ENCODE measurements at places on chromosomes 6 and 20.

DNA sequence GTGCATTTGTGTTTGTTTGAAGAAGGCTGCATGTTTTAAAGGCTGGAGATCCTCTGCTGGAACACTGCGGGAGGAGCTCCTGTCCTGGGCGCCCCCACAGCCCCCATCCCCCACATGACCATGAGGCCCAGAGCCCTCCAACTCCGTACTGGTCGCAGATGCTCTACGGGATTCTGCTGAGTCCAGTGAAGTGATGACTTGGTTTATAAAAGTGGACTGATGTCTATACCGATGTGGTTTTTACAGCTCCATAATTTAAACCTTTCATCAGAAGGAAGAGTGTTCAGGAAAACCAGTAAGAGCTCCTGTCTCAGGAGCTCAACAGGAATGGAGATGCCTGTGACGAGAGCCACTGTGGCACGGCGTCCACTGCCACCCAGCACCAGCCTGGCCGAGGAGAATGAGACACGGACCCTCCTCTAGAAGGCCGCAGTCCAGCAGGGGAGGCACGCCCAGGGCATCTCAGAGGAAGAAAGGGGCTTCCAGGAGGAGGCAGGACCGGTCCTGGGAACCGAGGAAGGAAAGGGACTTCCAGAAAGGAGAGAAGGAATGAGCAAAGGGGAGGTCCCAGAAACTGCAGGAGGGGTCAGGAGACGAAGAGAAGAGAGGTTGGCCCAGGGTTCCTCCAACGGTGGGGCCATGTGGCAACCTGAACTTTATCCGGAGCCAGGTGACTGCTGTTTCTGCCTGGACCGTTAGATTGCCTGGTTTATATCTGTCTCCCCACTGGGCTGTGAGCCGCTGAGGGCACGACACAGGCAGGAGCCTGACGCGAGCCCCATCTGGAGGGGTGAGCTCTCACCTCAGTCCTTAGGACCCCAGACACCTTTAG lies 26.9 kb downstream of the BFSP1 start:
- no peak for DNase-seq

DNA sequence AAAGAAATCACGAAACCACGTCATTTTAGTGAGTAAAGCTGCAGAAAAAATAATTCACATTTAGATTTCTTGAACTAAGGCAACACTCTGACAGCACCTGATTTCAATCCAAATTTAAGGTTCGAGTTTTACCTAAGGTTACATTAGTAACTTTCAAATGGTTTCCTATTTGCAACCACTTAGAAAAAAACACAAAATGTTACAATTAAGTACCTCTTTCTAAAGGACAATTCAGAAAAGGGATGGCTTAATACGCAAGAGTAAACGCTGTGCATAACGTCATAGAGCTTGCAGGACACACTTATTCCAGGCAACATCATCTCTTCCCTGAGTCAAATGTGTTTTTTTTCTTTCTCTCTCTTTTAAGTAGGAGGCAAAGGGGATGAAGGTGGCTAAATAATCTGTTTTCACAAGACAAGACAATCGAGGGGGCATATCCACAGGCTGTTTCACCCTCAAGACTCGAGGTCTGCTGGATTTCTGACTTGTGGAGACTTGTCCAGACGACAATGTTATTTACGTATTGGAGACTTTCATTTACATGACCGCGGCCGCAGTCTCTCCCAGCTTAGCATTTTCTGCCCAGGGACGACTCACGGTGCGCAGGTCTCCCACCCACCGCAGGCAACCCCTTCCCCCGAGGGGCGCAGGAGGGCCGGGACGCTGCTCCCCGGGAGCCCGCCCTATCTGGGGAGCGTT lies 86.0 kb downstream of the SESN1 start:
- no peak for DNase-seq

DNA sequence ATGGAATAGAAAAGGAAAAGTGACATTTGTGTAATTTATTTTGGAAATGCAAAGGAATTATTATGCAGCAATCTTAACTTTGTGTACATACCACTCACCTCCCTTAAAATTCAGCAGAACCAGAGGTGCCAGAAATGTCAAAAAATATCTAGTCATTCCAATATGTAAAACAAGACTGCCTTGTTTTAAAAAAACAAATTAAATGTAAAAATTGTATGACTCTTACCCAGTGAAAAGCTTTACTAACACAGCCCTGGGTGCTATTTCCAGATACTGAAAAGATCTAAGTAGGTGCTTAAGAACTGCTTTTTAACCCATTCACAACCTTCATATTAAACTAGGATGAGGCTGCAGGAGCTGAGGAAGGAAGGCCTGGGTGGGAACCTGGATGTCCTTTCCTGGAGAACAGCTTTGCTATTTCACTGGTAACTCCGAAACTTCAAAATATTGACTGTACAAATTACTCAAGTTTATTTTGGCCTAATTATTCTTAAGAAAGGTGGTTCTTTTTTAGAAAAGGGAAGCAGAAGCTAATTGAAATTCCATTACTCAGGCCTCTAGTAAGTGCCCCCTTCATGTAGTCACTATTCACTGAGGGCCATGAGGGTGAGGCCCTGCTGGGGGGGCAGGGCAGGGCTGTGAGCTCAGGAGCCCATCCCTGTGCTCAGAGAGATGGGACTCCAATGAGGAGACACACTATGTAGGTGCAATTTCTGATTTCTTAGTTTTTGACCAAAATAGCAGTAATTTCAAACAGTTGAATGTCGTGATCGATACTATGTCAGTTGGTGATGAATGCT lies 139.6 kb downstream of the MAP3K4 start:
- DNase-seq: no peak

DNA sequence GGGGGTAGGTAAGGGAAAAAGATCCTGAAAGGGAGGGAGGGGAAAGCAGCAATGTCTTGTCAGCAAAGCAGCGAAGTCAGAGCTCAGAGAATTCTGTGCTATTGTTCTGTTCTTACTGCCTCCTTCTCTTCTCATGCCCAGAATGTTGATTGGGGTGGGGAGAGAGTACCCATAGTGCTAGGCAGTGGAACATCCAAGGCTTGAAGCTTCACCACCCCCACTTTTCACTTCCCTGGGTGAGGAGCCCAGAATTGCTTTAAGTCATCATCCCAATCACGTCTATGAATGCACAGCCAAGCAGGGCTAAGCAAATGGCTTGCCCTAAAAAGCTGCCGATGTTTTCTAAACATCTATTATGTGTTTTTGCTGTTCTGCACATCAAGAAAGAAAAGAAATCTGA lies 16.5 kb downstream of the REPS1 start:
- no peak for DNase-seq

DNA sequence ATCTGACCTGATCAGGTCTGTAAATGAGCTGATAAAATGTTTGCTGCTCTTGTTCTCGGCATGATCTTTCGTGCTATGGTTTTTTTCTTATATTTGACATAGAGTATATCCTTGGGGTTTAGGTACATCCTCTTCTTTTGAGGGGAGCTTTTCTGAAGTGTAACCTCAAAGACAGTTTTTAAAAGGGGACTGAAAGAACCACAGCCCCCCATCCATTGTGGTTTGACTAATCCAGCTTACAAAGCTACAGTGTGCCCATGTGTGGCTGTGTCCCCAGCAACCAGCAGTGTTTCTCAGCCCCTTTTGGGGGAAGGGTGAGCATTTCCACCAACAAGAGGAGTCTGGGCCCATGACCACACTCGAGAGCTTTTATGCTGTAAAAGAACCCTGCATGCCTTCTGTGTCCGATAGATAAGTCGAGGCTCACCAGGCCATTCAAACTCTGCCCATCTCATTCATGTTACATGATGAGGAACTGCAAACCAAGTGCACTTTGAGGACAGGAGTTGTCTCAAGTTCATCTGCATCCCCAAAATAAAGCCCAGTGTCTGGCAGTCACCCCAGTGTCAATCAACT lies 266.0 kb downstream of the SLC24A3 start:
- DNase-seq: no peak

GRCh38 chr6:41088451-41088850 lies 15.7 kb downstream of the NFYA start:
- no peak for DNase-seq
